ENCODE measurements at places on chromosomes 16 and 17.

DNA sequence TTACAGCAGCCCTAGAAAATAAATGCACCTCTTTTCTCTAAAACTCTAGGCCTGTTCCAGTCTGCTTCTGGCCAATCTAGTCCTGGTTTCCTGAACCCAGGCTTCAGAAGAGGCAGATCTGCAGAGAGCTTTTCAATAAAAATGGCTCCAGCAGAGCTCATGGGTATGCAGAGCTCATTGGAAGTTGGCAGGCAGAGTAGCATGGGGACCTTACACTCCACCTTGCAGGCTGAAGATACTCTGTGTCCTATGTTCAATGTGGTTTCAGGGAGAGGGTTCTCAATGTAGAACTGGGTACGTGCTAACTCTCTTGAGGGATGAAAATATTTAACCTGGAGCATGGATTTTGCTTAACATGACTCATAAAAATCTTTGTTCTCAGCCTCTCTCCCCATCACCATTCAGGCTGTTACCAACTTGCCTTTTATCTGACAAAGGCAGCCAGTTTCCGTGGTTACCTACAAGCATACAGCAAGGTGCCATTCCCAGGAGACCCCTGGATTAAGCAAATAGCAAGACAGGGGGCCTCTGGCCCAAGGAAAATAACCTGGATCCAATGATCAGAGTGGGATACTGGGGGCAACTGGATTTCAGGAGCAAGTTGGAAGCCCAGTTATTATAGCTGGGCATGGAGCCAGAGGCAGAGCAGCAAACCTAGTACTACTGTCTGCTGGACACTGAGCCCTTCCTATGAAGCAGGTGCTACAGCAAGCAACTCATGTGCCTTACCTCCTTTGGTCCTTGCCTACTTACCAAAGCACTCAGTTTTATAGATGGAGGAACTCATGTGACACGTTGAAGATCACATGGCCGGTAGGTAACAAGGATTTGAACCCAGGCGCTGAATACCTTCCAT, 98.2 kb upstream of the DHX40 start:
- no peak for DNase-seq

DNA sequence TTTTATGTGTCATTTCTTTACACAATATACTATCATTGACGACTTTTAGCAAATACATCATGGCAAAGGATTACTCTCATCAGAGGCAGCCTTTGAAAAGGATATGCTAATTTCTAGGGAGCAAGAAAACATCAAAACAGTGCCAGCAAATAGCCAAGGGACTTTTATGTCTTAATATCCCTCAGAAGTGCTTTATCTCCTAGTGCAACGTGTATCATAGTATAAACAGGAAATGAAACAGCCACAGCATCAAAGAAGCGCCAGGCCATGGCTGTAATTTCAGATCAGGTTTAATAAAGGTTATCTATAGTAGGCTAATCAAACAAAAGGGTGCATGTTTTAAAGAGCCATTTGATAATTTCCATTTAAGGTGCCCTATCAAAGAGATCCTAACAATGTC, 159.9 kb downstream of the AXIN2 start:
- DNase-seq, result no peak

GRCh38 chr17:4969047-4969550, 1.5 kb upstream of the SPAG7 start:
- DNase-seq, result no peak

DNA sequence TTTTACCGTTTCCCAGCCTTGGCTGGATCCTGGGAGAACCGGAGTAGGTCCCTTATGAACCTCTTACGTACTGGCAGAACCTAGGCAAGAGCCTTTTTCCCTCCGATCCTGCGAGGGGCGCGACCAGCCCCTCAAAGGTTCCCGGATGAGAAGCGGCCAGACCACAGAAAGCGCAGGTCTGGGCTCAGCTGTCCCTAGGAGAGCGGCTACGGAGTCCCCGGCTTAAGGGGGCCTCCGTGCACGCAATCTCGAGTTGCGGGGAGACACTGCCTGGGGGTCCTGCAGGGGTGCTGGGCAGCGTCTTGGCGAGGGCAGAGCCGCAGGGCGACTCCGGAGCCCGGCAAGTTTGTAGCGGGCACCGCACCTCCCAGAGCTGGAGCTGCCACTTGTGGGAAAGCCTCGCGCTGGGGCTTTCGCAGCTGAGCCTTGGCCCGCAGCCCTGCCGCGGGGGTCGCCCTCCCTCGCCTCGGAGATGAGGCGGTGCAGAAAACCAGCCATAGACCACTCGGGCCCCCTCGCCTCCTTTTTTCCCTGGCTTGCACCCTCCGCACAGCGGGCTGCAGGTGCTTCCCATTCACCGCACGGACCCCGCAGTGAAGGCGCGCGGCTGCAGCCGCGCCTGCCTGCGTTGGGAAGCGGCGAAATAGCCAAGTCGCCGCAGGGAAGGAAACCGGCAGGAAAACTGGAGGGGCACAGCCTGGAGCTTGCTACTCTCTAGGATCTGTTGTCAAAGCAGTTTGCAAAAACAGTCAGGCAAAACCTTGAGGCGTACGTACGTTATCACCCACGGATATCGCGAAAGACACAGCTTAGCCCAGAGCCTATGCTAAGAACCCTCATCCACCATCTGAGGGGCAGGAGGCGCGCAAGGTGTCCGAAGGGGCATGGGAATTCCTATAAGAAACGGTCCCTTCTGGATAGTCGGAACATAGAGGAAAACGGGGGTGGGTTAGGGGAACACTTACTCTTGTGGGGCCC, 834 bp downstream of the CDH8 start:
- DNase-seq, result no peak

GRCh38 chr16:87133112-87133850, 183.9 kb downstream of the C16orf95 start:
- no peak for DNase-seq

GRCh38 chr17:37532756-37533155, 43.1 kb downstream of the DUSP14 start:
- DNase-seq, result no peak

GRCh38 chr17:40307001-40307730, 1.8 kb upstream of the RARA start:
- no peak for DNase-seq

- DNase-seq, result no peak
Measured at GRCh38 chr17:76870377-76870714, 2.1 kb downstream of the MGAT5B start.

- no peak for DNase-seq
Measured at GRCh38 chr16:30090610-30091331, 953 bp downstream of the TBX6 start.

- no peak for DNase-seq
Measured at GRCh38 chr16:73599351-73599750, 551.4 kb upstream of the ZFHX3 start.
